ENCODE measurements at places on chromosomes 1 and 21.
A peak's percentile ranks its signal among the peaks of the same experiment; 100 is the strongest.

GRCh38 chr1:194214735-194215134 lies 1028.3 kb upstream of the B3GALT2 start:
- DNase-seq: no peak

DNA sequence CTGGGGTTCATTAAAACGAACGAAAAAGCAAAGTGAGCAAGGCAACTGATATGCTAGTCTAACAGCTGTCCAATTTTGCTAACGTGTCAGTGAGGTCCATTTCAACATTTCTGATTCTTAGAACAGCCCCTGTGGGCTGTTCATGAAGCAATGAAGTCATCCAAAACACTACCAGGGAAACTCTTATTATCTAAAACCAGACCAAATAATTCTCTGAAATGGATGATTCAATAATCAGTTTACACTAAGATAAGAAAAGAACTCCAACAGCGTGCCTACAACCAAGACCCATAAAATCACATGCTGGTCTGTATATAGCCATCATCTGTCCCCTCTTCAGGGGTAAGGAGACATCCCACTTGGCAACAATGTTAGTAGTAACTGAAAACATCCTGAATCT lies 122.7 kb downstream of the TGFBR3 start:
- DNase-seq: no peak

DNA sequence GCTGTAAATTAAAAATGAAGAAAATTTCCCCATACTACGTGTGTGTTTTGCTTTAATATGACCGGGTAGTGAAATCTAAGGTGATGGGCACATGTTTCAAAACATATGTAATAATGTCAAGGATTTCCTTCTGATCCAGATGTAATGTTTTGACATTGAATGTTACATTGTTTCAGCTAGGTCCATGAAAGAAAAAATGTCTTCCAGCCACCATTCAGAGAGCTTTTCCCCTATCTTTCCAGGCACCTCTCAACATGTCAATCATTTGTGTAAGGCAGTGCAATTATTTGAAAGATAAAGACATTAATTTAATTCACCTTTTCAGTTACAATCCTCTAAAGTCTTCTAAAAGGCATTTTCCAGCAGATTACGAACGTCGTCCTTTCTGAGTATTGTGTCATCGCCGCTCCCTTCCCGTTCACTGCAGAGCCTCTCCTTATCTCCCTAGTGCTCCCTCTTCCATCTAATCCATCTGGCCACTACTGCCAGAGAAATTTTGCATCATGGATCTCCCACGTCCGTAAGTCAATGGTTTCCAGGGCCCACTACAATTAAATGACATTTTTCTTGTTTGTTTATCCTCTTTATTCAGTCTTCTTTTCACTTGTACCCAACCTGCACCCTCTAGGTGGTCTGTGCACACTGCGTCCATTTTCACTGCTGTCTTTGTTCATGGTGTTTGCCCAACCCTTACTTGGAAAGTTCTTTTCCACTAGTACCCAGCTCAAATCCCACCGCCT lies 1.3 kb upstream of the VAMP3 start:
- DNase-seq: no peak

GRCh38 chr1:11729155-11729497 lies 6.8 kb upstream of the AGTRAP start:
- DNase-seq: no peak

- no peak for DNase-seq
These were observed 6.9 kb downstream of the TNFRSF1B start for GRCh38 chr1:12173631-12174121.

- DNase-seq: no peak
These were observed 15.9 kb upstream of the FASLG start for GRCh38 chr1:172642970-172643369.

- DNase-seq: no peak
These were observed 346.2 kb upstream of the ZRANB2 start for GRCh38 chr1:71427066-71427465.

DNA sequence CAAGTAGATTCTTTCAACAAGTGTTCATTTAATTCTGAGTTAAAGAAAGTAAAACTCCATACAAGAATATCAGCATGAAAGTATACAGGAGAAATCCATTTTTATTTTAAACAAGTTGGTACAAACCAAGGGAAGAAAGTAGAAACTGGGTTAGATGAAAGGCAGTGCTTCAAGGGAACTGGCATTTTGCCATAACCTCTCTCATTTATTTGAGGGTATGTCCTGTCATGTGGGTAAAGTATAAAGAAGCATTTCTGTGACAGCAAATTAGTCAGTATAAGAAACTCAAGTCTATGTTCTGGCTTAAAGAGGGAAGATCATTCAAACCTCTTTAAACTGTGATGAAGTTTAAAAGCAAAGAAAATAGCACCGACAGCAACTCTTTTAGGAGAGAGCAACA lies 32.0 kb downstream of the OLFM3 start:
- DNase-seq: no peak

DNA sequence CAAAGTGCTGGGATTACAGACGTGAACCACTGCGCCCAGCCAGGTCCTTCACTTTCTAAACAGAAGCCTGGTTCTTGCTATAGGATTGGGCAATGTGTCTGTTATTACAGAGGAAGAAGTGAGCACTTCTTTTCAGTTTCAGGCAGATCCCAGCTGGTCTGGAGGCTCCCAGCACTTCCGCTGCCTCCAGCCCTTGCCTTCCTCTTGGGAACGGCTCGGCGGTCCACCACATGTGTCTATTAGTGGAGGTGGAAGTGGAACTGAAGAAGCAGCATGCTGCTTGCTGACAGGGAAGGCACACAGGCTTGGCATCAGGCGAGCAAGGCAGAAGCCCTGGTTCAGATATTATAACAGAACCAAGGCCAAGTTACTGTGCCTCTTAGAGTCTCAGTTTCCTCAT lies 17.0 kb downstream of the MKNK1 start:
- DNase-seq: no peak

DNA sequence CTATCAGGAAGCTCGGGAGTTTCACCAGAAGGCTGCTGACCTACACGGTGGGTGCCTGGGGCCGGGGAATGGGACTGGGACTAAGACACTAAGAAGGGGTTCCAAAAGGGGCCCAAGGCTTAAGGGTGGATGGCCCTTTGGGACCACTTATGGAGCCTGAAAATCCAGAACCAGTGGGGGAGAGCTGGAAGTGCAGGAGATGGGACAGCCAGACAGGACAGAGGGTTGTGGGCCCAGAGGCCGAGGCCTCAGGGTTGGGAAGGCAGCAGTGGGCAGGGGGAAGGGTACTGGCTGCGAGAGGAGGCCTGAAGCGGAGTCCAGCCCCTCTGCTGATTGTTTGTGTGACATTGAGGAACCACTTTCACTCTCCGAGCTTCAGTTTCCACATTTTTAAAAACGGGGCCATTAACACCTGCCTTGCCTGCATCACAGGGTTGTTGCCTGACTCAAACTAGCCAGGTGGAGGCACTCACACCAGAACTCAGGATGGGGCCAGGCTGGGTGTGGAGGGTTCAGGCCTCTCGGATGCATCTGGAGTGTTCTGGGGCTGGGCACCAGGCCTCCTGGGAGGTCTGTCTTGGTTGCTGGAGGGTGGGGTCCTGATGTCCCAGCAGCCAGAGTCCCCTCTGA lies 3.0 kb downstream of the TTC24 start:
- DNase-seq: no peak

DNA sequence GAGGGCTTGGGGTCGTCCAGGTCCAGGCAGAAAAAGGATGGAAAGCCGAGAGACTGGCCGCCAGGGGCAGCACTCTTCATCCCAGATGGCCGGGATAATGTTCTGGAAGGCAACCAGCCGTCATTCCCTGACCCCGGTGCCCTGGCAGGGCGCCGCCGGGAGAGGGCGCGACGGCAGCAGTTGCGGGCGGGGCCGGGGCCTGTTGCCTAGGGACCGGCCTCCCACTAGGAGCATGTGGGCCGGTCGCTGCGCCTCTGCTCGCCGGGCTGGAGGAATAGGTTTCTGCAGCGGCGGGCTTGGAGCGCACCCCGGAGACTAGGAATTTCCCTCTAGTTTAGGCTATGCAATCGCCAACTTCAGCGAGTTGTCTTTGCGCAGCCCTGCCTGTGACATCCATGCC lies 11.0 kb downstream of the DMRTB1 start:
- peak; percentile 32 for DNase-seq

DNA sequence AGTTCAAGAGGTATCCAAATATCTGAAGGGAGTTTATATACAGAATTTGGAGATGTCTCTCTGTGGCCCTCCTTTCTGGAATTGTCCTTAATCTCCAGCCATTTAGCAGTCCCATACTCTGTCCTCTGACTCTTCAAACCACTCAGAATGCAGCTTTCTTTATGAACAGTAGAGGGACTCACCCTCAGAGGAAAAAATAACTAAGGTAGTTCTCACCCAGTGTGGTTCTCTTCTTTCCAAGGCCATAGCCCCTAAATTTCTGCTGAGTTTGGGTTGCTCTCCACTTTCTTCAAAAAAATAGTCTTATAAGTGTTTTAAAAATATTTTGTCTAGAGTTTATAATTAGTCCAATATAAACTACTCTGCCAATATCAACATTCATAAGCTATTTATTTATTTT lies 369.7 kb downstream of the MATN1 start:
- no peak for DNase-seq

GRCh38 chr1:183180218-183180617 lies 5.8 kb upstream of the LAMC2 start:
- peak; percentile 84 for DNase-seq

DNA sequence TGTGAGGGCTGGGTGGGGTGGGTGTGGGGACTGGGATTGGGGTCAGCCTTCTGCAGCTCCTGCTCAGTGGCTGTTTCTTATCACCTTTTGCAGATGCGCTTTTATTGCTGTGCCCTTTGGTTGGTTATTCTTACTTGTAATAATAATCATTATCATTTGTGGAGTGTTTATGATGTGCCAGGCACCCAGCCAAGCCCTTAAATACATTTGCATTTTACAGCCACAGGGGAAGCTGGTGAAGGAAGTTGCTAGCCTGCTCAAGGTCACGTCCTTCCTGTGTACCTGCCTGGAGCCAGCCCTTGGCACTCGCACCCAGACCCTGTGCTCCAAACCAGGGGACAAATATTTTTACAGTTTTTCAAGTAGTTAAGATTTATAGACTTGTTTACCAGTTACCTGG lies 144.0 kb downstream of the PGBD5 start:
- no peak for DNase-seq

DNA sequence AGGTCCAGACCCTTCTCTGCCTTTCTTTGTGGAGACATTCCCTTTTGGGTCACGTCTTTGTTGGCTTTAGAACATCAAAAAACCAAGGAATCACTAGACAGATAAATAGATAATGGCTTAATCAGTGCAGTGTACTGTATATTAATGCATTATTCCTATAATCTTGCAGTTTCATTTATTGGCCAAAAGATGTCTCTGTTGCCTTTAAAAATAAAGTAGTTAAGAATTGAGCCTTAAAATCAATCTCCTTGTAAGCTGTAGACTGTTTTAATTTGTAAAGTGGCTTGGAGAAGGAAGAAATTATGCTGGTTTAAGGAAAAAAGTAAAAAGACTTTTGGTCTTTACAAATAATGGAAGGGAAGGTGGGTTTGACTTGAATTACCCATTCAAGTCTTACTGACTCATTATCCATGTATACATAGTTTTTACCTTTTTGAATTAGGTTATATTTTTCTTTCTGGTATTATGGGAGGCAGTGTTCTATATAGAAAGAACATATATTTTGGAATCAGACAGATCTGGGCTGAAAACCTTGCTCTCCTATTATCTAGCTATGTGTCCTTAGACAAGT lies 84.6 kb downstream of the VPS13D start:
- no peak for DNase-seq

DNA sequence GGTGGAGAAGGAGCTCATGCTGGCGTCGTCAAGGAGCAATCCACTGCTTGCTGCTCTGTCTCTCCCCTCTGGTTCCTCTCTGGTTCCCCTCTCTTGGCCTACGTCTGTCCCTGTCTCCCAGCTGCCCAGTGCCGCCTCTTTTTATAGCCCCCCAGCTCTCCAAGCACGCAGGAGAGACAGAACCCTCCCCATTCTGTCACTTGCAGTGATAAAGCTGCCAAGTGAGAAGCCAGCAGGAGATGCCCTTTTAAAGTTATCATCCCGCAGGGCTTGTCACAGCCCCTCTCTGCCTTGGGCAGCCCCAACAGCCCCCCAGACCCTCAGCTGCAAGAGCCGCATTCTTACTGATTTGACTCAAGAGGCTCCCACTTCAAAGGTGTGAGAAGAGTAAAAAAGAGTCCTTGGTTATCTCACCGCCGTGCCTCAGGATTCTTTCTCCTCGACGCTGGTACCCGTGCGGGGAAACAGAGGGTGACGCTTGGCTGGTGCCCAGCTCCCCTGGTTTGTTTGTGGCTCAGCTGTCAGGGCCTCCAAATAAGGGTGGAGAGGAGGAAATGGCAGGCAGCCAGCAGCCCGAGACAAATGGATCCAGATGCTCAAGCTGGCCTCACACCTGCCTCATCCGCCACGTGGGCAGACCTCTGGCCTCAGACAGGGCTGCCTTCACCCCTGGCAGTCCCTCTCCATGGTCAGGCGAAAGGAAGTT lies at the start of gene NPPA:
Gene NPPA (minus strand): TSS at position 117 of the 706 bp plus-strand sequence. CDS start 99 bp downstream, at position 18.
- DNase-seq: no peak

DNA sequence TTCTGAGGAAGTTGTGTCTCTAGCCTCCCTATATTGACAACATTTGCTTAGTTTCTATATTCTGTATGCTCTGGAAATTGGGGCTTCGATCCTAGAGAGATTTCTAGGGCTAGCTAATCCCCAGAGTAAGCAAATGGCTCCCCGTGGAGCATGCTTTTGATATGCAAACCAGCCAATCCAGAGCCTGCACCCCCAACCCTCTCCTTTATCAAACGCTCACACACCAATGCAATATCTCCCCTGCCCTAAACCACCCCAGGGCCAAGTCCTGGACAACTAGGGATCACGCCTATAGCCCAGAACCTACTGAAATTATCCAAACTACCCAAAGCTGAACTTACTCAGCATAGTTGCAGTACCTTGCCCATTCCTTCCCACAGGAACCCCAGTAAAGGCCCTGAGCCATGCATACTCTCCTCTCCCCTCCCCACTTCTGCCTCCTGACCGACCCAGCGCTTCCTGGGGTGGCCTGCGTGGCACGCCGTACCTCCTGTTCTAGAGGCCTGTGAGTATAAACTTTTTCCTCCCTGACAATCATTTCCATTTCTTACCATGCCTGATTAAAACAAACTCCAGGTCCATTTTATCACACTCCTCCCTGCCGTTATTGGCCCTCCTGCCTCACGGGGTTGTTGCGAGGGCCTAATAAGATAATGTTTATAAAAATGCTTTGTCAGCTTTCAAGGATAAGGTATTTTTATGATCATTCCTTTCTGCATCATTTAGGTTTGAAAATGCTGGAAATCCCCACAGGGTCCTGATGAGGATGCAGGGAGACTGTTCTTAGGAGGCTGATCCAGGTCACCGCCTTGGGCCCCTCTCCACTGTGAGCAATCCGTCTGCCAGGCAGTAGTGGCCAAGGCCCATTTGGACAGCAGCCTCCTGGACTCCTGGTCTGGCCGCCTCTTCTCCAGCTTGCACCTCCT lies 102.7 kb downstream of the TENT5C start:
- no peak for DNase-seq

Data from kidney epithelial cell (primary cell).